ENCODE measurements at places on chromosomes 11 and 22.

DNA sequence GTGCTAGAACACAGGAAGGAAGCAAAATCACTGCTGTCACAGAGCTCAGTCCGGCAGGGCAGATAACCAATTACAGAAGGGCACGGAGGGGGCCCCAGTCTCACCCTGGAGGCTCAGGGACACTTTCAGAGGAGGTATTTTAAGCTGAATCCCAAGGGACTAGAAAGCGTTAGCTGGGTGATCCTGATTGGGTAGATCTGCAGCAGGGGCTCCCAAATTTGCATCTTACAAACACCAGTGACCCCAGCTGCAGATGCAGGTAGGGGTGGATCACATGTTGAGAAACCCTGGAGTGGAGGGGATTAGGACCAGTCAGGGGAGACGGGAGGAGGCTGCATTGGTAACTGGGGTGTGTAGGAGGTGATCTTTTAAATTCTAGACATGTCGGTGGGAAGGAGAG, 91.4 kb downstream of the CSNK2A3 start:
- DNase-seq = peak; percentile 17

GRCh38 chr11:44893308-44893822, 57.3 kb downstream of the TP53I11 start:
- DNase-seq = no peak

DNA sequence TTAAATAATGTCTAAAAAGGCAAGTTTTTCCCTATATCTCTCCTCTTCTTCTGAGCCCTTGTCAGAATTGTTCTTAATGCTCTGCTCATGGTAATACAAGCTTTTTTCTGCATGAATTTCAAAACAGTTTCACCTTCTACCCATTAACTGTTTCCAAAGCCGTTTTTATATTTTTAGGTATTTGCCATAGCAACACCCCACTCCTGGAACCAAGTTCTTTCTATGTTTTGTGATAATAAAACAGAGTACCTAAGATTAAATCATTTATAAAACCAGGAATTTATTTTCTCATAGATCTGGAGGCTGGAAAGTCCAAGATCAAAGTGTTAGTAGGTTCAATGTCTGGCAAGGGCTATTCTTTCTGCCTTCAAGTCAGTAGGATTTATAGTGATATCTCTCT, 497.4 kb downstream of the ETS1 start:
- DNase-seq = no peak

- DNase-seq = no peak
Observed at GRCh38 chr11:94342250-94342649, 37.9 kb downstream of the IZUMO1R start.

- DNase-seq = no peak
Observed at GRCh38 chr11:6703247-6704063, 20.3 kb upstream of the MRPL17 start.

DNA sequence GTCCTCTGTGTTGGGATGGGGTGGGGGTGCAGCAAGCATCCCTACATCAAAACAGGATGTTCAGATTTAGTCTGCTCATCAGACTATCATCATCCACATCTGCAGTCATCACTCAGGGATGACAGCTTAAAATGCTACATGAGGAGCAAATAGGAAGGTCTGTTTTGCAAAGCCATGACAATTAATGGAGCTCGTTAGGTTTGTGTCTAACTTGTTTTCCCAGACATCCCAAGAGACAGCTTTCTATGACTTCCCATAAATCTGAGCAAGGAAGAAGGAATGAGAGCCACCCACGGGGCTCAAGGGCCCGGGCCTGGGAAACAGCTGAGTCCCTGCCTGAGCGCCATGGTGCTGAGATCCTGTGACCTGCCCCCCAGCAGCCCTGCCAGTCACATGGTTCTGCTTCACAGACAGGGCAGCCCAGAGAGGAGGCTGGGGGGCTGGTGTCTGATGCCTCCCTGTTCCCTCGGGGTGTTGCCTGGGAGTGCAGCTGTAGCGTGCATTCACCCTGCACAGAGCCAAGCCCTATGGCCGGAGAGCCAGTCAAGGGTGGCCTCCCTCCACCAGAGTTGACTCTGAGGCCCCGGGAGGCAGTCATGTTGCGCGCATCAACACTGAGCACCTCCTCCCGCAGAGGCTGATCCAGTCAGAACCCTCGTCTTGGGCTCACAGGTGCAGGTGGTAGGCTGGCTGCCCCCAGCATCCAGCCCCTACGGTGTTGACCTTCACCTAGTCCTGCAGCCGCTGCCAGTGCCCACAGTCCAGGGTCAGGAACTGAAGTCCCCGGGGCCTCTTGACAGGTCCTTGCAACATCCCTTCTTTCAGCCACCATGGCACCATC, 12.1 kb downstream of the DERL3 start:
- DNase-seq = no peak

DNA sequence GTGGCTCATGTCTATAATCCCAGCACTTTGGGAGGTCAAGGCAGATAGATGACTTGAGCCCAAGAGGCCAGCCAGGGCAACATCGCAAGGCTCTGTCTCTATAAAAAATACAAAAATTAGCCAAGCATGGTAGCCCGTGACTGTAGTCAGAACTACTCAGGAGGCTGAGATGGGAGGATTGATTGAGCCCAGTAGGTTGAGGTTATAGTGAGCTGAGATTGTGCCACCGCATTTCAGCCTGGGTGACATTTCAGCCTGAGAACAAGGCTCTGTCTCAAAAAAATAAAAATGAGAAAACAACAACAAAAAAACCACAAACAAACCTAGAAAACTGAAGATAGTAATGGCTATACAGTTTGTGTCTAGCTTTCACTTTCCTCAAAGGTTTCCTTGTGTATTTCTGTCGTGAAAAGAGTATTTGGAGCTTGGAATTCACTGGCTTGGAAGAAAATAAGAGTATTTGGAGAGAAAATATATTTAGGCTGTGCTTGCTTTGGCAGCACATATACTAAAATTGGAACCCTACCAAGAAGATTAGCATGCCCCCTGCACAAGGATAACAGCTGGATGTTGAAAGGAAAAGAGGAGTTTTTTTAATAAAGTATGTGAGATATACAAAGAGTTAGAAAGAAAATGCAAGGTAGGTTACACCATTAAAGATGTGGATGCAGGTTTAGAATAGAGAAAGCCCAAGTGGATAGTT, 3.9 kb upstream of the BIRC3 start:
- DNase-seq = no peak

- no peak for DNase-seq
Observed at GRCh38 chr22:48876951-48877350, 950.7 kb downstream of the BRD1 start.

DNA sequence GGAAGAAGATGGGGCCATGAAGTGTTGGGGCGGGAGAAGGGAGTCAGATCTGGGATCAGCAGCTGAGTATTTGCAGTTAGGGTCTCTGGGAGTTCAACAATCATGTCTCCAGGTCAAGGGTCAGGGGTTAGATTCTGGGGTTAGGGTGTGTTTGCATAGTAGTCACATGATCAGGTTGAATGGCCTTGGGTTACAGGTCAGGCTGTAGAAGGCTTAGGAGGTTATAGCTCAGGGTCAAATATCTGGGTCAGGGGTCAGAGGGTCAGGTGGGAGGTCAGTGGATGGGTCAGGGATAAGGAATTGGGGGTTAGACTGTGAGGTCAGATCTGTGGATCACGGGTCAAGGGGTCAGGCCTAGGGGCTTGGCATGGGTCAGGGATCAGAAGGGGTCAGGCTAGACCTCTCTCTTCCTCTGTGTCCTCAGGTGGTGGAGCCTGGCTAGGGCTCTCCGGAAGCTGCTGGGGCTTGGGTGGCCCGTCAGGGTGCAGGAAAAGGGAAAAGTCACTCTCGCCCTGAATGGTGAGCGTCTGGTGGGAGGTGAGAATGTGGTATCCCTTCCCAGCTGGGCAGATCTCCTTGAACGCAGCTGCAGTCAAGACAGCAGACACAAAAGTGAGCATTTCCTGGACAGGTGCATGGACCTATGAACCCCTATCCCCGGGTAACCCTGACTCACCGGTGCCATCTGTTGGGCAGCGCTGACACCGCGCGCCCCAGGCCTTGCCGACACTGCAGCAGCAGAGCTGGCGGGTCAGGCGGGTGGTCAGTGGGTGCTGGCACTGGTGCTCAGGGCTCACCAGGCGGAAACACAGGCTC, 6.4 kb downstream of the LTBP3 start:
- peak; percentile 84 for DNase-seq

- no peak for DNase-seq
Observed at GRCh38 chr11:115887316-115887715, 383.1 kb upstream of the CADM1 start.

Measured in GM06990 (cell line).